ENCODE measurements at places on chromosomes 11 and 22.

DNA sequence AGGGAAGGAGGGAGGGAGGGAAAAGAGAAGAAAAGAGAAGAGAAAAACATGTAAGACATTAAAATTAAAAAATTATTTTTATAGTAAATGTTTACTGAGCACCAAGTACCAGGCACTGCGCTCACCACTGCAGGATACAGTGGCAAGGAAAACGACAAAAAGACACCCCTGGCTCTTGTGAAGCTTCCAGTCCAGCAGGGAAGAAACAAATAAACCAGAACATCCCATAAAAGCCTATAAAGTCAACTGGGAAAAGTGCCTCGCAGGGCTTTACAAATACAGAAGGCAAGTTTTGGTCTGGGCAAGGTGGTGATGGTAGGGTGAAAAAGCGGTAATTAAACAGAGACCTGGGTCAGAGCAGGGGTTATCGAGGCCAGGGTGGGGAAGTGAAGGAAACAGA is 33.6 kb downstream of the LARGE1 start:
- no peak overlapping the region for H3K27ac ChIP-seq
- DNase-seq, result no peak
- H3K4me3 ChIP-seq, result no peak overlapping the region
- no peaks in the 10 kb centered on the region for H3K27me3 ChIP-seq

GRCh38 chr11:66393954-66394353 is 22.4 kb upstream of the SLC29A2 start:
- H3K36me3 ChIP-seq, result no peaks in the 10 kb centered on the region
- DNase-seq, result no peak
- H3K4me3 ChIP-seq, result no peak overlapping the region
- no peaks in the 10 kb centered on the region for H3K27me3 ChIP-seq
- no peaks in the 10 kb centered on the region for H3K4me1 ChIP-seq
- H3K27ac ChIP-seq, result no peak overlapping the region

DNA sequence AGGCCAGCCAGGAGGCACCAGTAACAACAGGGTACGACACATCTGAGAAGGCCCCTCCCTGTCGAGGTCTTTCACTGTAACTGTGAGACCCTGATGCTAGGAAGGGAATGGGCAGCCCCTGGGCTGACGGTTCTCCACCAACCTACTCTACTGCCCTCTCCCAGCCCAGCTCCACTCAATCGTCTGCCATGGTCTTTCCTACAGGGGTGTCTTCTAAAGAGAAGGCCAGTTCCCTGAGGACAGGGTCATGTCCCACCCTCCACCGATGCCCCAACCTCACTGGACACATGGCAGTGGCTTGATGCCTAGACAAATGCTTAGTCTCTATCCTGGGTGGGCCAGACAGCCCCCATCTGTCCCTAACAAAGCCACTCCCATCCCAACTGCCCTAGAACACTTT is 46.0 kb upstream of the SLC25A1 start:
- no peaks in the 10 kb centered on the region for H3K27me3 ChIP-seq
- no peak for DNase-seq
- no peak overlapping the region for H3K4me3 ChIP-seq
- no peak overlapping the region for H3K27ac ChIP-seq

DNA sequence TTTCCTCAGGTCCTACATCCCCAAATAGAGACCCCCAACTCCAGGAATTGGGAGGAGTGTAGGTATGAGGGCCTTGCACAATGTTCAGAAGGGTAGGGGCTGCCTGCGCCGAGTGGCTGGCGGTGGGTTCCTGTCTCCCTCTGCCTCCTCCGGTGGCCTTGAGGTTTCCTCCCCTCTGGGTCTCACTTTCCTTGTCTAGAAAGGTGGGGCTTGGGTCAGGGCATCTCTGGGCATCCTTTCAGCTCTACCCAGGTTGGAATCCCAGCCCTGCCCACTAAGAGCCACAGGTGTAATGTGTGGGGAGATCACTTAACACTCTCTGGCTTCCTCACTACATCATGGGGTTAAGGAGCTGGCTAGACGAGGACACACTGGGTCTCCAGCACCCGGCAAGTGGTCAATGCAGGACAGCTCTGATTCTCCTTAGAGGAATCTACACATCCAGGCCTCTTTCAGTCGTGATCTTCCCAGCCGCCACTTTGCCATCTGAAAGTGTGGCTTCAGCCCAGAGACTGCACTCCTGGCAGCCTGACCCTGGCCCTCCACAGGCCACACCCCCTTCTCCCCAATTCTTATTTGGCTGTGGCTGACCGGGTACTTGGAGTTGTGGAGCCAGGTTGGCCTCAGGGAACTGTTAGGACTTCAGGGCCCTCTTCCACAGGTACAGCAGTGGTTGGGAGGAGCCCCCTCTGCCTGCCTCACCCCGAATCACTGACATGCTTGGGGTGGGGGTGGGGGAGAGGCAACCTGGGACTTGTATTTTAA is 22.1 kb downstream of the PRDM11 start:
- peaks cover 25% of the 10 kb centered on the region for H3K4me1 ChIP-seq
- H3K36me3 ChIP-seq, result no peaks in the 10 kb centered on the region
- no peak overlapping the region for H3K4me3 ChIP-seq
- H3K27me3 ChIP-seq, result no peaks in the 10 kb centered on the region

DNA sequence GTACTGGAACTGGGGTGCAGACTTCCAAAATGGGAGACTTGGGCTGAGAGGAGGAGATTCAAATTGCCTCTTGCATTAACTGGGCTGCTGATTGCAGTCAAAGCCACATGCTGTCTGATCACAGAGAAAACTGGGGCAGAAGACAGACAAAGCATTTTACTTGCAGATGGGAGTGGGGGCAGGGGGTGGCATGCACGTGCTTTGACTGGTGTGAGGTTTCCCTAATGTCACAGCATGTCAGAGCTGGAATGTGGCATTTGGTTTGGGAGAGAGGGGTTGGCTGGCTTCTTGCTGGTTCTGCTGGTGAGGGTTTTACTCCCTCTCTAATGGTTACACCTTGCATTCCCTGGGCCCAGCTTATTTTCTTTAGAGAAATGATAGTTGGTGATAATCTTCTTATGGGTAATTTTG is 2.9 kb downstream of the TUB start:
- DNase-seq, result no peak
- H3K4me1 ChIP-seq, result peaks cover 64% of the 10 kb centered on the region
- H3K4me3 ChIP-seq, result peak overlapping the region; percentile 70
- H3K27me3 ChIP-seq, result no peaks in the 10 kb centered on the region
- no peak overlapping the region for H3K27ac ChIP-seq

- DNase-seq, result no peak
- no peaks in the 10 kb centered on the region for H3K36me3 ChIP-seq
- H3K27ac ChIP-seq, result no peak overlapping the region
- H3K27me3 ChIP-seq, result no peaks in the 10 kb centered on the region
- H3K4me3 ChIP-seq, result no peak overlapping the region
- peaks cover 37% of the 10 kb centered on the region for H3K4me1 ChIP-seq
Observed at GRCh38 chr11:66877588-66878385, 20.9 kb downstream of the LRFN4 start.

DNA sequence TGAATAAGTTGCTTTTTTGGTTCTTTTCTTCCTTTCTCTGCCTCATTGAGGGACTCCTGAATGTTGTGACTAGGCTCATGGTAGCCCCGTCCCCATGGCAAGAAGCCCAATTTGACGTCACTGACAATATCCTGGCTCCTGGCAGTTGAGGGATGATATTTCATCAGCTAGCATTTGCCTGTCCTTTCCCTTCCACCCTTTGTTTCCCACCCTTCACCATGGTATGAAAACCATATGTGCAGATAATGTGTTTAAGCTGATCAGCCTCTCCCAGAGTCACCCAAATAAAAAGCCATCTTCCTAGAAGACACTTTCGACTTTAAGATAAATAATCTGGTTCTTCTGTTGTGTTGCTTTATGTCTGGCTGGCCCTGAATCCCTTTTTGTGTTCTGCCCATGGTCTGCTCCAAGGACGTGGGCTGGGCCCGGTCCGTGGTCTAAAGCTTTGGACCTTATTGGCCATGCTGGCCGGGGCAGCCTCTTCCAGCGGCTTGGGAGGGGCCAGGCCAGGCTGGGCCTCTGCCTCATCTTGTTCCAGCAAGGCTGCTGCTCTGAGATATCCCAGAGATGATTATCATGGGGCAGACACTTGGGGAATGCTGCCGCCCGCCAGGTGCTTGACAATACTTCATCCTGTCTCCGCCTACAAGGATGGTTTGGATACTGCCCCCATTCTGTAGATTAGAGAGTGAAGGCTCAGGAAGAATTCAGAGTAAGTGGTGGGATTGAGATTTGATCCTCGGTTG is 5.1 kb downstream of the TSPAN18 start:
- H3K4me1 ChIP-seq, result peaks cover 27% of the 10 kb centered on the region
- DNase-seq, result no peak
- no peak overlapping the region for H3K27ac ChIP-seq
